ENCODE measurements at places on chromosomes 1 and 21.

- no peak for DNase-seq
Observed at GRCh38 chr1:43137445-43138052, 34.5 kb downstream of the EBNA1BP2 start.

- no peak for DNase-seq
Observed at GRCh38 chr1:72003092-72003491, 279.2 kb downstream of the NEGR1 start.

DNA sequence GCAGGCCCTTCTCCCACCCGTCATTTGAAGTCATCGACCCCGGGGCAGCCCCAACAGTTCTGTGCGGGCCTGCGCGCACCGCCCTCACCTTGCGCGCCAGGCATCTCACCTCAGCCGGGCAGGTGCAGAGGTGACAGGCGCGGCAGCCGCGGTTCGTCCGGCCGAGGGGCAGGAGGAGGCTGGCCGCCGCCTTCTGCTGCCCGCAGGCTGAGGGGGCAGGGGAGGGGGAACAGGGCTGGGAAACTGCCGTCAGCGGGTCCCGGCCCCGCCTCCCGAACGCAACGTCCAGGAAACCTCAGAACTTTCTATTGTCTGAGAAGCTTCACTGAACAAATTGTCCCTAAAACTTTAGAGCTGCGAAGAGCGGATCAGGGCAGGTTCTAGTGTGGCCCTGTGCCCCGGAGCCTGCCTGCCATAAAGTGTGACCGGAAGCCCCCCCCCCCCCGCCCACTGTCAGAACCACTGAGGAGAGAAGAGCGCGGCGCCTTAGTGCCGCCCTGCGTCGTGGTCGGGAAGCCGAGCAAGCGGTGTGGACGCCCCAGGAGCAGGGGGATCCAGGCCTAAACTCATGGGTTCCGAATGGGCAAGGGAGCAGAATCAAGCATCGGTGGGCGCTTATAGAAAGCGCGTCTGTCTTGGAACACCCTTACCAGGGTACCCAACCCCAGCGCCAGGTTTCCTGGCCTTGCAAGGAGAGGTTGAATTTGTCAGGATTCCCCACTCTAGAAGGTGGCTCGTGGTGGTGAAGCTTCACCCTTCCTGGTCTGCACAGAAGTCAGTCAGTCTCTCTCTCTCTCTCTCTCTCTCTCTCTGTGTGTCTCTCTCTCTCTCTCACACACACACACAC, 13.3 kb upstream of the TBX15 start:
- DNase-seq: no peak

GRCh38 chr1:1898246-1898933, 7.5 kb upstream of the GNB1 start:
- no peak for DNase-seq

DNA sequence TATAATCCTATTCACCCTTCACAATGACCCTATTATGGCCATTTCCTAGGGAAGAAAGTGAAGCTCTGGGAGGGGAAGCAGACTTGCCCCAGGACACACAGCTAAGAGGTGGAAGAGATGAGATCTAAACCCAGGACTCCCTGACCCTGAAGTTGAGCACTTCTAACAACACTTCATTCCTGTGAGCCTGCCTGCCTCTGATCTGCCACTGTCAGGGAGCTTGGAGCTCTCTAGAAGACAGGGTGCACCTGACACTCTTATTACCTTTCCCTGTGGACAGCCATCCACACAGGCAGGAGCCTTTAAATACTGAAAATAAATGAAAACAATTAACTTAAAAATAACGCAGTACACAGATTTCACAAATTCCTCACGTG, 599 bp downstream of the MKNK1 start:
- DNase-seq: no peak

- DNase-seq: no peak
Observed at GRCh38 chr1:183989078-183989577, 48.4 kb downstream of the COLGALT2 start.

- no peak for DNase-seq
Observed at GRCh38 chr1:10071640-10072039, 38.9 kb downstream of the UBE4B start.
